NCI-H510A treated with DMSO at 0.1 percent for 48 hours (cell line): ENCODE measurements at places on chromosomes 13 and 19.

DNA sequence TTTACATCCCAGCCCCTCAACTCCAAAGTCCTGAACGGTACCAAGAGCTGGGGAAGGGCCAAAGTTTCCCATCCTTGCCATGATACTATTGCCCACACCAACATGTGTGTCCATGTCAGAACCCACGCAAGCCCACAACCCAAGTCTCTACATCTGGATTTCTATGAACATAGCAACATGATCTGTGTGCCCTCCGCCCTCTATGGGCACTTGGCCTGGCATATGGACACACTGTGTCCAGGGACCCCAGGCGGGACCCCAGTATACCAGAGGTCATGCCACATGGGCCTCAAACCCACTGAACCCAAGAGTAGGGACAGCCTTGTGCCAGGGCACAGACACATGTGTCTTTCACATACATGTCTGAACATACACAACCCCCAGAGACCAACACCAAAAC lies 2.0 kb downstream of the LRFN1 start:
- DNase-seq = no peak

GRCh38 chr13:46687810-46688209 lies 109.2 kb downstream of the ESD start:
- no peak for DNase-seq

GRCh38 chr19:57382806-57383488 lies 6.7 kb upstream of the ZNF548 start:
- DNase-seq = no peak

- no peak for DNase-seq
Measured at GRCh38 chr19:5504114-5504513, 48.9 kb downstream of the ZNRF4 start.

- no peak for DNase-seq
Measured at GRCh38 chr13:99044764-99045163, 66.9 kb upstream of the DOCK9 start.

- DNase-seq = peak; percentile 74
Measured at GRCh38 chr13:113526466-113527220, 36.1 kb upstream of the DCUN1D2 start.

- no peak for DNase-seq
Measured at GRCh38 chr19:29121684-29122083, 91.3 kb downstream of the UQCRFS1 start.

DNA sequence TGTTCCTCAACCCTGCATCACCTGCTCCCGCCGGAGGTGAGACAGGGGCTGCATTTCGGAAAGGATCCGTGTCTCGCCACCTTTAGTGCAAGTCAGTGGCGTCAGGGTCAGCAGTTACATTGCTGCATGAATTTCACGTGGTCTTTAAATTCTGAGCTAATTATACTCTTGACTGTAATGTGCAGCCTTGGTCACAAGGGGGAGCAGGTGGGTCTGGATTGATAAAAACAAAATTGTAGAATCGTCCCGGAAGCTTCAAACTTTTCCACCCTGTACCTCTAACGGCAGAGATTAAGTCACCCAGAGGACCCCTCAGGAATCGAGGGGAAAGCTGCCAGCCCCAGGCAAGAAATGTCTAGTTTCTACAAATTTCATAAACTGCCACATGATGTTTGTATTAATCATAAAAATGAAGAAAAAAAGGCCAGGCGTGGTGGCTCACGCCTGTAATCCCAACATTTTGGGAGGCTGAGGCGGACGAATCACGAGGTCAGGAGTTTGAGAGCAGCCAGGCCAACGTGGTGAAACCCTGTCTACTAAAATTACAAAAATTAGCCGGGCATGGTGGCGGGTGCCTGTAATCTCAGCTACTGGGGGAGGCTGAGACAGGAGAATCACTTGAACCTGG lies 20.2 kb downstream of the BBC3 start:
- DNase-seq = peak; percentile 62

- peak; percentile 8 for DNase-seq
Measured at GRCh38 chr13:42594481-42595252, 20.7 kb downstream of the TNFSF11 start.

DNA sequence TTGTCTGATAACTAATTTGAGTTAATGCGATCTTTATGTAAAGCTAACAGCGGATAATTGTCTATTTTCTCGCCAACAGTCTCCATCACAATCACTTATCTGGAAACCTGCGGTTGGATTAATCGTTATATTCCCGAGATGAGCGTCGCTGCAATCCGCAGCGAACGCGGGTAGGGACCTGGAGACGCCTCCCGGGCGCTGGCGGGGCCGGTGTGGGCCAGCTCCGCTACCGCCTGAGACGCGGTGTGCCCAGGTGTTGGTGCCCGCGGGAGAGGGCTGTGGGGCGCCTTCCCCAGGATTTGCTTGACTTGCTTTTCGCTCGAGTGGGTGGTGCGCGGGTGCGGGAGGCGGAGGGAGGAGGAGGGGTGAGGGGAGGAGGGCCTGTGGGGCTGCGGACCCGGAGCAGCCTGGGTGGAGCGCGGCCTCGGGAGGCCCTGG lies 38.3 kb downstream of the SOX1 start:
- DNase-seq = no peak

GRCh38 chr13:21076253-21076652 lies 14.9 kb upstream of the LATS2 start:
- no peak for DNase-seq

GRCh38 chr19:55146705-55147273 lies 2.2 kb downstream of the TNNT1 start:
- DNase-seq = peak; percentile 85

GRCh38 chr13:99481366-99481765 lies 19.9 kb upstream of the TM9SF2 start:
- DNase-seq = no peak

DNA sequence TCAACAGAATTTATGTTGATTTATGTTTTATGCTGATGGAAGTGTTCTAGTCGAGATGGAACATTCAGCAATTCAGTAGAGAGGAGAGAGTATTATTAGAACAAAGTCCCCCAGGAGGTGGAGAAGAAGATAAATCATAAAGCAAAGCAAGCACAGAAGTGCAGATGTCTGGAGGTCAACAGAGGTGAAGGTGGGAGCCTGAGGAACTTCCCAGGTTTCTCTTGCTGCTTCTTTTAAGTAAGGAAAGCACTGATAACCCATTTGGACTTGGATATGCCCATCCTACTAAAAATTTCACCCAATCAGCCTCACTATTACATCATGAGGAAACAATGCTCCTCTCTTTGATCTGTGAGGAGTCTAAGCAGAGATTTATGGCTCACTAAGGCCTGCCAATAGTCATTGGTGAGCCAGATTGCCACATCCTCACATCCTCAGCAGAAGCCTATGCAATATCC lies 98.8 kb downstream of the EPSTI1 start:
- no peak for DNase-seq

DNA sequence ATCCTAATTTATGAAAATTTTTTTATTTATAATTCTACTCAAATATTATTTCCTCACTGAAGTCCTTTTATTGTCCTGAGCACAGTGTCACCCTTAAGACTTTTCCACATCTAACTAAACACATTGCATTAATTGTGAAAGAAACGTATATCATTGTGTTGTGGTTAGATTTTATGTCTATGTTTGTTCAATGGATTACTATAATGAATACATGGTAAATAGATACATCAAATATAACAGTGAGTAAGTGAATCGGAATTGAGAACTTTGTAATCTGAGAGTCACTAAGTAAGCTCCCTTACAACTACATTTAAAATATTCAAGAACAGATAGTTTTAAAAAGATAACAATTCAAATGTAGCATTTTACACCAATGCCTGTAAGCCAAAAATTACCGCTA lies 417.6 kb upstream of the PCDH20 start:
- DNase-seq = no peak

GRCh38 chr19:12766051-12766521 lies 9.3 kb downstream of the HOOK2 start:
- DNase-seq = no peak

- no peak for DNase-seq
Measured at GRCh38 chr19:11570039-11570462, 7.4 kb downstream of the ACP5 start.

- no peak for DNase-seq
Measured at GRCh38 chr13:67259208-67259607, 29.1 kb upstream of the PCDH9 start.

DNA sequence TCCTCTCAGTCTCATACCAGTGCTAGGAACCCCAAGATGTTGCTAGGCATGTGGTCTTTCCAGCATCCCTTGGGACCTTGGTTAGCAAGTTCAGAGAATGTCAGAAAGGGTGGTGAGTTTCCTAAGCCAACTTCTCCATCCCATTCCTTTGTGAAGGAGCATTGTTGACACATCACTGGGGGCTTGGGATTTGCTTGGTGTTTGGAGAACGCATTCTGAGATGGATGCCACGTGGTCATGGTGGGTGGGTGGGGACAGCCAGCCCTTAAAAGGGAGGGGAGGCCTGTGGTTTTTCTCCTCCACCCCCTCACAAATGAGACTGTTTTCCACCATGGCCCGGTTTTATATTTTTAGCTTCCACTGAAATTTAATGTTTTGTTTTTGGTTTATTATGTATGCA lies 83.3 kb upstream of the ZNF536 start:
- no peak for DNase-seq

DNA sequence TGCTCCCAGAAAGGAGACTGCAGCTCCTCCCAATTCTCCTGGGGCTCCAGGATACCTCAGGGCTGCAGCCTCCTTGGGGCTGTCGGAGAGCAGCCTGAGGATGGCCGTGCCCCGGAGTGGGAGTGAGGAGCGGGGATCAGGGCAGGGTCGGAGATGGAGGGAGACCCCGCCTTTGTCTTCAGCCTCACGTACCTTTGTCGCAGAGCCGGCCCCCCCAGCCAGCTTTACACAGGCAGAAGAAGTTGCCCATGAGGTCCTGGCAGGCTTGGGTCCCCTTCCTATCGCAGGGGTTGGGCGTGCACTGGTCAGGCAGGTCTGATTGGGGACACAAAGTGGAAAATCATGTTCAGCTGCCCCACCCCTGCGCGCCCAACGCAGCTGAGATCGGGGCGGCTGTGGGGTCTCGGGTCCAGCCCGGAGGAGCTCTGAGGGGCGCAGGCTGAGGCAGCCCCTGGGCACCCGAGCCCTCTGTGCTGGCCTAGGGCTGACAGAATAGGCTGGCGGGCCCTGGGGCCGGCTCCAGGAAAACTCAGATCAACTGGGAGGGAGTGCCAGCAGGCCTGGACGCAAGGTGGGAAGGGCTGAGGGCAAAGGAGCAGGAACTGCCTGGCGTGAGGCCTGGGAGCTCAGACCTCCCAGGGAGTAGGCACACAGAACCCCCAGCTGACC lies 24.2 kb downstream of the GAS6 start:
- DNase-seq = no peak

DNA sequence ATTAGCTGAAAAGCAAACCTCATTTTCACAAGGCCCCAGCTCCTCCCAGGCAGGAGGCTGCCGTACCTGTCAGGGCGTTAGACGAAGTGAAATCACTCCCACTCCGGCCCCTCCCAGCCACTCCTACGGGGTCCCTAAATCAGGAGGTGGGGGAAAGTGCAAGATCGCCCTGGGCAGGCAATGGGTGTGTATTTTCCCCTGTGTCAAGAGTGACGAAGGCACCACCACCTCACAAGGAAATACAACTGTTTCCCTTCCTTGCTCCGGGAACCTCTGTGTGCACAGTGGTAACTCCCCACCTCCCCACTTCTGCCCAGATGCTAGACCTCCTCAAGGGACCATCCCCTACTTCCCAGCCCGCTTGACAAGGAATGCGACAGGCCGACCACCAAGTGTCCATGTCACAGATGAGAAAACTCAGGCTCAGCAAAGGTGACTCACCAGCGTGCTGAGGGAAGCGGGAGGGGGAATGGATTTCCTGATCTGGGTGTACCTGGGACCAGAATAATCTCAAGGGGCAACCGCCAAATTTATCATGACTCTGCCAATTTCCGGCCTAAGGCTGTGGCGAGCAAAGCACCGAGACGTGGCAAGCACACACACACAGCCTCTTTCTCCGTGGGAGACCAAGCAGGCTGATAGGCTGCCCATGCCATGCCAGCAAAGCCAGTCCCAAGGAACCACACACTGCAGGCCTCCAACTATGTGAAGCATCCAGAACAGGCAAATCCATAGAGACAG lies 7.3 kb downstream of the PPP6R1 start:
- no peak for DNase-seq

- DNase-seq = no peak
Measured at GRCh38 chr13:98352226-98352625, 175.2 kb upstream of the RNF113B start.

DNA sequence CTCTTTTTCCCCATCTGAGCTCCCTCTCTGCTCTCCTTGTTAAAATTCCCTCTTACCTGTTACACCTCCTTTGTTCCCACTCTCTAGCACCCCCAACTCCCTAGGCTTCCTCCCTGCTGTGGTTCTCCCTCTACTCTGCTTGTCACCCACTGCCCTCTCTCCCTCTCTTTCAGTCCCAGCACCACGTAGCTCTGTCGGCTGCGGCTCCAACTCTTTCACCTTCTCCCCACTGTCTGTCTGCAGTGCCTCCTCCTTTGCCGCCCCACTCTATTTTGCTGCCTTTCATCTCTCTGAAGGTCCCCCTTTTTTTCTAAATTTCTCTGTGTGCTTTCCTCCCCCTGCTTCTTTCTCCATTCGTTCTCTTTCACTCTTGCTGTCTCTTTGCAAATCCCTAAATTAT lies 1.1 kb downstream of the ZNF836 start:
- DNase-seq = no peak

DNA sequence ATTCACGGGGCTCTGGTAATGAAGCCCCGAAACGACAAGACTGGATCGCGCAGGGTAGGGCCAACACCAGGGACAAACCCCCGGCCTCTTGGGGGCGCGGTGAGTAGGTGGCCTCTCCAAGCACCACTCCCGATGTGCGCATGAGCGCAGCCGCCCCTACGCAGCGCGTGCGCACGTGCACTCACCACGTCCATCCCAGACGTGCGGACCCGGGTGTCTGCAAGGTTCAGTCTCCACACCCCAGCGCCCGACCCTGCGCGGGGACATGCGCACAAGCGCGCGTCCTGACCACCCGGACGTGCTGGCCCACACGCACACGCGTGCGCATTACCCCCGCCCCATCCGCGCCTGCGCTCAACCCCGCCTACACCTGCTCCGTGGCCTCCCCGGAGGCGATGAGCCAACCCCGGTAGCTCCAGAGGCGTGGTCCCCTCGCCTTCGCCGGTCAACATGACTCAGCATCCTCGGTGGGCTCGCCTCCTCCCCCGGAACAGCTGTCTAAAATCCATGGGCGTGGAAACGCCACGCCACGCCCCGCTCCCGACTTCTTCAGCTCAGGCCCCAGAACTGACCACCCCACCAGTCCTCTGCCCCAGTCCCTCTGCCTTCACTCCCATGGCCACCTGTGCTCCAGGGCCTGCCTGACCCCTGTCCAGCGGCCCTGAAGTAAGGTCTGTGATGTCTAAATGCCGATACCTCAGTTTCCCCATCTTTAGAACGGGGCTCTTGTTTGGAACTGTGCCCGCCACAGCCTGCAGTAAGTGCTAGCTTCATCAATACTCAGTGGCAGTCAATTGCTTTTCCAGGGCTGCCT lies 5.6 kb upstream of the GPI start:
- DNase-seq = peak; percentile 93

DNA sequence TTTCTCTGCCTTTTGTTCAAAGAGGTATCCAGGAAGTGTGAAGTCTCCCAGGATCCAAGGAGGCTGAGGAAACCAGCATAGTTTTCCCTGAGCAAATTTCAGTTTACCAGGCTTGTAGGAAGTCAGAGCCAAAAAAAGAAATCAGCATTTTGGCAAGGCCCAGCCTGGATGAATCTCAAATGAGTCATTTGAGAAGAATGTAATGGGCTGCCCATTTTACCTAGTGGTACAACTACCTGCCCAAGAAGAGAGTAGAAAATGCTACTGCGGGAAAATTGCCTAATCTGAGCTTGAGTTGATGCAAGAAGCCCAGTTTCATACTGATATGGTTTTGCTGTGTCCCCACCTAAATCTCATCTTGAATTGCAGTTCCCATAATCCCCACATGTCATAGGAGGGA lies 284.1 kb upstream of the ZNF507 start:
- DNase-seq = no peak
